ENCODE measurements at places on chromosomes 4 and X.

GRCh38 chrX:109922190-109922589 lies 80.7 kb upstream of the TMEM164 start:
- DNase-seq: no peak

- DNase-seq: no peak
Observed at GRCh38 chr4:144579411-144580030, 66.4 kb upstream of the HHIP start.

DNA sequence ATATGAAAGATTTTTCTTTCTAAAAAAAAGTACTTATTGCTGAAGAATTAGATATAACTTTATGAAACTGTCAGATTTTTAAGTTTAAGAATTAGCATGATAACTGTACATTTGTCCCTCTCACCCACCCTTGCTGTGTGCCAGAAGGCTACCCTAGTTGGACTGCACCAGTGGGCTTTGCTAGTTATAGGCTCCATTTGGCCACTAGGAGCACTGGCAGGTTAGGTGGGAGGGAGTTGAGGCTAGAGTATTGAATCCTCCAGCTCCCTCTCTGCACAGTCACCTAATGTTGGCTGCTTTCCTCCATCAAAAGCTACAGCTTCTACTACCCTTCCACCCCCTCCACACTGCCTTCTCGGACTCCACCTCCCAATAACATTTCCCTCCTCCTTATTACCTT lies 84.2 kb downstream of the TASL start:
- DNase-seq: no peak

DNA sequence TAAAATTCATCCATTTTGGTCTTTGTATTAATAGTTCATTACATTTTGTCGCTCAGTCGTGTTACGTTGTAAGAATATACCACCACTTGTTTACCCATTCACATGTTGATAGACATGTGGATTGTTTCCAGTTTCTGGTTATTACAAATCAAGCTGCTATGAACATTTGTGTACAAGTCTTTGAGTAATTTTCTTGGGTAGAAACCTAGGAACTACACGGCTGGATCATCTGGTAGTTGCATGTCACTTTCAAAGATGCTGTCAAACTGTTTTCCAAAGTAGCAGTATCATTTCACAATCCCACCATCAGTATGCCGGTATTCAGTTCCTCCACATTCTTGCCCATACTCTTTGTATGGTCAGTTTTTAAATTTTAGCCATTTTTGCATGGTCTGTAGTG lies 98.0 kb downstream of the GASK1B start:
- DNase-seq: no peak

GRCh38 chrX:110310000-110310790 lies 7.7 kb downstream of the AMMECR1 start:
- no peak for DNase-seq

- DNase-seq: no peak
Observed at GRCh38 chr4:145260091-145260490, 79.7 kb upstream of the OTUD4 start.

DNA sequence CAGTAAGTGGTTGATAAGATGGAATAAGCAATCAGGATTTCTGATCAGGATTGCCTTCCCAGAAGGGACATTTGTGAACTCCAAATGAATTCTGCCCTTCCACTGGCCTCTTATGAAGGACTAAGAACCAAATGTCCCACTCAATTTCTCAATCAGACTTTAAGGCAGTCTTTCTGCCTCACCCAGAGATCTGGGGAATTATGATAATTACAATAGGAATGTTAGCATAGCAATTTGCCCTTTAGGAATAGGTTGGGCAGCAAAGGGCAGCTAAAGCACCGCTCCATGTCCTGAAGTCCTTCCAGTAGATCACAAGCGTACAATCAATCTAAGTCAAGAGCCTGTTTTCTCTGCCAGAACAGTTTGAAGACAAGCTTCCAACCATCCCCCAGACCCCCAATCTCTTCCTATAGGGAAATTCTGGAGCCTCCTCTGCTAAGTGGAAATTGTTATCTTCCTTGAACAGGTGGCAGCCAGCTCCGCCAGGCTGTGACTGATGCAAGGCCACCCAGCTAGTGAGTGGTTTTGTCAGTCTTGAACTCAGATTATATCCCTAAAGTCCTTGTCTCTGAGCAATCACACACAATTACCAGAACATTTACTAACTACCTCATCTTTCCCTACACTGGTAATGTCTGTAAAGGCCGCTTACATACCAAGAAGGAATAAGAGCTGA lies 18.6 kb downstream of the NKX3-2 start:
- no peak for DNase-seq

GRCh38 chrX:53075011-53075410 lies 7.2 kb upstream of the TSPYL2 start:
- no peak for DNase-seq

DNA sequence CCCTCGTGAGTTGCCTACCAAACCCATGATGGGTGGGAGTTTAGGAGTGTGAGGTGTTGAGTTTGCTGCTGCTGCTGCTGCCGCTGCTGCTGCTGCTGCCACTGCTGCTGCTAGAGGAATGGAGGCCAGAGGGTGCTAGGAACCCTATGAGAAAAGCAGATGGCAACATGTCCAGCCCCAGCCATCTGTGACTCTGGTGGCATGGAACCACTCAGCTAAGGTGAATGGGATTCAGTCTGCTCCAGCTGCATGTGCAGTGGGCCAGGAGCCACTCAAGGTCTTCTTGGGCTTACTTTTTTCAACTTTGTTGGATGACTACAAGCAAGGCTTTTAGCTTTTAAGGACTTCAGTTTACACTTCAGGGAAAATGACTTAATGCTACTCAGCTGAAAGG lies 103.8 kb downstream of the RTL5 start:
- no peak for DNase-seq

- no peak for DNase-seq
Observed at GRCh38 chr4:153349206-153349805, 4.8 kb downstream of the MND1 start.

GRCh38 chr4:81196126-81196650 lies 18.8 kb downstream of the PRKG2 start:
- no peak for DNase-seq

DNA sequence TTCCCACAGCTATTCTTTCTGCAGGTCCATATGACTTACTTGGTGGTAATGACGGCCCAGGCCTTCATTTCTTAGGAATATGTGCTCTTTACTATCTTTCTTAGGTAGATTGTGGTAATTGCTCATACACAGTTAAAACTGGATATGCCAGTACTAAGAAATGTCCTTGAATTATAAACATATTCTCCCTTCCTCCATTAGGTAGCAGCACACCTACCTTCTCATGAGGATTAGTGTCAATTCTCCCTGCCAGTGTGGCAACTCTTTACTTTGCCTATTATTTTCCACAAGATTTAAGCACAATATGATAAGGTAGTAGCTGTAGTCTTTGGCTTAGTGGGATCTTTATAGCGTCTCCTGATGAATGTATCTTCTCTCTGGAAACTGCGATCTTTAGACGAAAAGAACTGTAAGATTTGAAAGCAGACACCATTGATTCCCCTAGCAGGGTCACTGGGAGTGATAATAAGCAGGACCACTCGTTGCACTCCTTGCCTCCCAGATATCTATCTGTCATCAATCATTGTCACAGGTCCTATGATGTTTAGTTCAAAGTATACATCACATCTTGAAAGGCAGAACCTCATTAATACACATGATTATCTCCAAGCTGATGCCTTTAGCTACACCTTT lies 1240.7 kb downstream of the C4orf33 start:
- DNase-seq: no peak

DNA sequence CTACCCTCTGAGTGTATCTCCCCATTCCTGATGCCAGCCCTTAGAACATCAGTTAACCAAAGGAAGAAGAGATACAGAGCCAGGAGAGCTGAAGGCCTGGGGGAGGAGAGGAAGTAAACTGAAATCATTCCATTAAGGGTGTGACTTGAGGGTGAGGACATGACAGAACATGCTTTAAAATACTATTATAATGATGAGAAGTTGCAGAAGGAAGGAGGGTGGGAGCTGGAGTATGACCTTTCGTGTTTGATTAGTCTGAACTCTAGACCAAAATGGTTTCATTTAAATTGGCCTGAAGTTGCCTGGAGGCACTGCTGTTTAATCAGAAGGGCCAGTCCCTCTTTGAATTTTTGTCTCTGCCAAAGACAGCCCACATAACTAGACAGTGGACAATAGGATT lies 11.4 kb downstream of the INTS6L start:
- no peak for DNase-seq

GRCh38 chr4:123889507-123889906 lies 492.9 kb downstream of the SPRY1 start:
- DNase-seq: no peak

GRCh38 chrX:125765347-125765746 lies 400.7 kb downstream of the DCAF12L2 start:
- DNase-seq: no peak

- no peak for DNase-seq
Observed at GRCh38 chr4:77093401-77093800, 17.6 kb upstream of the CCNI start.

DNA sequence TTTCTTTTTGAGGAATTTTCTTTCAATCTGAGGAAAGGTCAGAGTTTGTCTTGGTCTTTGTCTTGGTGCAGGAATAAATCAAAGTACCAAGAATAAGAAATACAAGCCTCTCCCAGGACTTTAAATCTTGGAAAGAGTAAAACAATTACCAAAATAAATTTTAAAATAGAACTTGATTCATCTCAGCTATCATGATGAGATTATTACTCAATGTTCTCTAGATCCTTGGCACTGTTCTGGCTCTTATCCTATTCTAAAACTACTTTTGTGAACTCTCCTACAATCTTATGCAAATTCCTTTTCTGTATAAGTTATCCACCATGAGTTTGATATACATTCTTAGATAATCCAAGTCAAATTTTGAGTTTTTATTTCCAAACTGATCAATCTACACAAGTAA lies 464.3 kb downstream of the PPARGC1A start:
- no peak for DNase-seq

- DNase-seq: no peak
Observed at GRCh38 chr4:1293991-1294390, 4.3 kb downstream of the MAEA start.

GRCh38 chr4:108881190-108881589 lies 118.3 kb upstream of the ETNPPL start:
- peak; percentile 88 for DNase-seq

DNA sequence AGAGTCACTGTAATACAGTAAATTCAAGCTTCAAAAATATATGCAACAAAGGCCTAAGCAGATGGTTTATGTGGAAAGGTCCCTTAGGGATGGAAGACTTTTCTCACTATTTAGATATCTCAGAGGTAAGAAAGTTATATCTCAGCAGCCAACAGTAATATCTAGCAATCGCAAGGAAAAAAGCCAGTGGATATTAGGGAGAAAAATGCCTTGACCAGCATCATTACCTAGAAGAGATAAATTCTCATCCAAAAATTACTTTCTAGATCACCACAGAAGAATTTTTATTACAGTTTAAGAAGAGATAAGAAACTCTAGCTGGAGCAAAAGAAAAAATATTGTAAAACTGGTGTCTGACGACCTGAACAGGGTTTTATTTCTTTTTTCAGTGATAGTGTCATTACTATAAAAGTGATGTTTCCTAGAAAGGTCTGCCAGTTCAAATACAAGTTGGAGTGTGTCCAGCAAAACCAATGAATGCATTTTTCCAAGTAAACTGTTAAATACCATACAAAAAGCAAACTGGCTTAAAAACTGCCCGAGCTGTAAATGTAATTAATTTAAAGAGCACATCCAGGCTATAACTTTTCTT lies 100.0 kb downstream of the ATP11C start:
- DNase-seq: no peak

- DNase-seq: no peak
Observed at GRCh38 chrX:107678957-107679740, 50.8 kb downstream of the PRPS1 start.

DNA sequence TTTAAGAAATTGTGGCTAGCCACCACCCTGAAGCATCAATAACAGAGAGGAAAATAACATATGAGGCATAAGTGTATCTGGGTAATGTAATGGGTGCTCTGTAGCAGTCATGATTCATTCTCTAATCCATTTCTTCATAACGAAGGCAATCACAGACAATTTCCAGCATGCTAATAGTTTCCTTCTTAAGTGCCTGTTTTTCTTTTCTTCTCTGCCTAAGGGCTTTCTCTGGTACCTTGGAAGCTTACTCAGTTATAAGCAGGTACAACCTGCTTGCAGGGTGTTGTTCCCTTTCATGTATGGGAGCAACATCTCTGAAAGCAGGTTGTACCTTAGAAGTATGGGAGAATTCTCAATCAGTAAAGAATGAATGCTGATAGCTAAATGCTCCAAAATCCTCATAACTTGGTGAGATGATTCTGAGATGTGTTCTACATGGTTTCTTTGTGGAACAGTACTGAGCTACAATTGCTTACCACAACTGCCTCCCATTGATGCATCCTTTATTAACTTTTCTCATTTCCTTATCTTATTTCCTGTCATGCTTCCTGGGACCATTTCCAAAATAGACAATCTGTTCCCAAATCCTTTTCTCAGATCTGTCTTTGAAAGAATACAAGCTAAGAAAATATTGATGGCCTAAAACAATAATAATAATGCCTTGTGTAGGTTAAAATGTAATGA lies 247.6 kb downstream of the PAPSS1 start:
- no peak for DNase-seq

GRCh38 chr4:40546506-40546905 lies 83.2 kb downstream of the RBM47 start:
- no peak for DNase-seq

DNA sequence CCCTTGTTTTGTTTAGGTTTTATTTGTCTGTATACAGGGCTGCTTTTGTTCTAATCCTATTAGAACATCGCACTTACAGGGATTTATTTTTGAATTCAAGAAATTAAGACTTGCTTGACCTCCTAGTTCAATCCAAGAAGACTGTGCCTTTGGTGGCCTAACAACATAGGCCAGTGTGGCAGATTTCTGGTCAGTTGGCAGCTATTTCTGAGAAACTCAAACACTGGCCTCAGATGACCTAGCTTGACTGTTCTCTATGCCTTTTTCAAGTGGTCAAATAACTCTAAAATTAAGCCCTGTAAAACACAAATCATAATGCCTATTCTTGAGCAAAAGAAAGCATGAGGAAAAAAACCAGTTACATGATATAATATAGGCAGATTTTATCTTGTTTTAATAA lies 89.3 kb upstream of the GPR34 start:
- DNase-seq: no peak

DNA sequence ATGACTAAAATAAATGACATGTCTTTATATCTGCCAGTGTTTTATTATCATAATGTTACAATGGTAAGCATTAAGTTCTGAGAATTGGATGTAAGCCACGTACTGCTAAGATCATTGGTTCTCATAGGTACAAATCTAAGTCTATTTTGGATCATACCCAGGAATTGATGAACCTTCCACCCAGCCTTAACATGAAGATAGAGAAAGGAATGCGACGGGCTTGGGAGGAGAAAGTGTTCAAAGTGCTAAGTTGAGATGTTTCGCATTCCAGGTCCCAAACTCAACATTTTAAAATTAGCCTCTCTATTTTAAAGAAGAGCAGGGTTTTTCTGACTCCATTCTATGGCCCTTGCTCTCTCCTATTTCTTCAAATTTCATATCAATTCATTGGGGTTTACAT lies 54.9 kb upstream of the FRAS1 start:
- peak; percentile 17 for DNase-seq

Data from fibroblast of skin of left biceps (primary cell).